ENCODE measurements at places on chromosomes 11 and 22.

DNA sequence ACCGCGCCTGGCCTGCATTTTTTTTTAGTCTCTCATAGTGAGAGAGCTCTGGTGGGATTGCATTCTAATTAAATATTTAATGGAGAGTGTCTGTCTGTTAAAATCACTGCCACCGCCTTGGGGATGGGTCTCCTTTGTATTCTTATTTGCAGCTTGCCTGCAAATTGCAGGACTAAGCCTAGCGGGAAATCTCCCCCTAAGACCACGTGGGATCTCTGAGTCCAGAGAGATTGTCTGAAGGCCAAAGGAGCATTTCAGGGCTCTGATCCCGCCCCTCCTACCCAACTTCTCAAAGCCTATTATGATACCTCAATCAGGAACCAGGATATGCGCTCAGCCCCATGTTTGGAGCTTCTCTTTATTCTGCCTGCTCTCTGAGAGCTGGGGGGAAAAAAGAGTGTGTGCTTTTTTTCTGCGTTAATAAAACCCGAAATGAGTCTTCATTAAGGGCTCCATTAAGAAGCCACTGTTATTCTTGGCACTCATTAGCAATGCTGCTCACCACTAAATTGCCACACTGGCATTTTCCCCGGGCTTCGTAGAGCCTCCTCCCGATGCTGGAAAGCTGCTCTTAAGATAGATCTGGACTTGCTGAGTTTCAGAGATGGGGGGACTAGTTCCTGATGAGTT is 92.9 kb upstream of the THY1 start:
- DNase-seq, result no peak

DNA sequence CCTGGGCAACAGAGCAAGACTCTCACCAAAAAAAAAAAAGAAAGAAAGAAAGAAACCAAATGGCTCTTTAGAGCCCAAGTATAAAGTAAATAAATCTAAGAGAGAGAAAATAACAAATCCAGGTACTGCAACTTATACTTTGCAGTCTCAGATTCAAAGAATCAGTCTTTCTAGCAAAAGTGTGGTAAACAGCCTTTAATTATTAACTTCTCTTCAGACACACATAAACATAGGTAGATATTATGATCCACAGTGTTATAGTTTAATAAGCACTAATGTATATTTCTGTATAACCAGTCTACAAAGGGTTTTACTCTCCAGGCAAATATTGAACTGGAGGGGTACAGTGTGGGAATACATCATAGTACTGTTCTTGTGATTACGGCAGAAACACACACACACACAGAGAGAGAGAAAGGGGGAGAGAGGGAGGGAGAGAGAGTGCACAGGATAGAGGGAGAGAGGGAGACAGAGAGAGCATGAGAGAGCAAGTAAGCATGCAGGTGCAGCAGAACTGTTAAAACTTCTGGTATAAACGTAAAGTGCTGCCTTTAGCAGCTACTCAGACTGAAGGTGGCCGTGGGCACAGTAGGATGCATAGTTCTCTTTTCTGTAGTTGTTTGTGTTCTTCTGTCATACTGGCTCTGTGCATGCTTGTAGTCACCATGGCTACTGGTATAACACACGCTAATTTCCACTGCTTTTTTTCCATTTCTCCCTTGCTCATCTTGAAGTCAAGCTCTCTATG is 32.3 kb downstream of the MTMR2 start:
- no peak for DNase-seq

DNA sequence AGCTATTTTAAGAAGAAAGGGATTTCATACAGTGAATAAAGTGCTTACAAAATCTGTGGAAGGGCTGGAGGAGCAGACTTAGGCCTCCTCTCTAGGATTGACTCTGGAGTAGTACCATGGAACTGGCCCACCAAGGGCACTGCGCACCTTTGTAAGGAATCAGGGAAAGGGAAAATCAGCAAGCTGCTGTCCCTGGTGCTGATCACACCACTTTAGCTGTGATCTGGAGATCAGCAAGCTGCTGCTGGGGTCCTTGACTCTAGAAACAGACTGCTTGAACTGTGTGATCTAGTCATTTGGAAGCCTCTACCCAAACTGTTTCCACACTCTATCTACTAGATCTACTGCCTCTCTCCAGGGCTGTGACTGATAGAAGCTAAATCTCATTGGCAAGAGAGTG is 18.4 kb upstream of the TECTA start:
- no peak for DNase-seq

DNA sequence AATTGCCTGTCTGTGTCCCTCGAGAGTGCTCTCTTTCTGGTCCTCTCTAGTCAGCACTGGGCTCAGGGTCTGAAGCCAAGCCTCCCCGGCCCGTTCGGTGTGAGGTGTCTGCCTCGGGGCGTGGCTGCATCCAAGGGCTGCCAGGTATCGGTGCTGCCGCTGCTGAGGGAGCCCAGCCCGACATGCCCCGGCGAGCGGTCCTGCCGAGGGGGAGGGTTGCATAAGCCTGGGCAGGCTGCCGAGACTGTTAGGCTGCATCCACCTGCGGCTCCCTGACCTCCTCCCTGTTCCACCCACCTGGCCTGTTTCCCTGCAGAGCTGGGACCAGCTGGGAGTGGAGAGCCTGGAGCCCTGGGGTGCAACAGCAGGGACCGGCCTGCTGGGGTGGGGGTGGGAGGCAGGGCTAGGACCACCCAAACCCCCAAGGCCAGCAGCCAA is 6.3 kb downstream of the OVOL1 start:
- DNase-seq, result no peak

DNA sequence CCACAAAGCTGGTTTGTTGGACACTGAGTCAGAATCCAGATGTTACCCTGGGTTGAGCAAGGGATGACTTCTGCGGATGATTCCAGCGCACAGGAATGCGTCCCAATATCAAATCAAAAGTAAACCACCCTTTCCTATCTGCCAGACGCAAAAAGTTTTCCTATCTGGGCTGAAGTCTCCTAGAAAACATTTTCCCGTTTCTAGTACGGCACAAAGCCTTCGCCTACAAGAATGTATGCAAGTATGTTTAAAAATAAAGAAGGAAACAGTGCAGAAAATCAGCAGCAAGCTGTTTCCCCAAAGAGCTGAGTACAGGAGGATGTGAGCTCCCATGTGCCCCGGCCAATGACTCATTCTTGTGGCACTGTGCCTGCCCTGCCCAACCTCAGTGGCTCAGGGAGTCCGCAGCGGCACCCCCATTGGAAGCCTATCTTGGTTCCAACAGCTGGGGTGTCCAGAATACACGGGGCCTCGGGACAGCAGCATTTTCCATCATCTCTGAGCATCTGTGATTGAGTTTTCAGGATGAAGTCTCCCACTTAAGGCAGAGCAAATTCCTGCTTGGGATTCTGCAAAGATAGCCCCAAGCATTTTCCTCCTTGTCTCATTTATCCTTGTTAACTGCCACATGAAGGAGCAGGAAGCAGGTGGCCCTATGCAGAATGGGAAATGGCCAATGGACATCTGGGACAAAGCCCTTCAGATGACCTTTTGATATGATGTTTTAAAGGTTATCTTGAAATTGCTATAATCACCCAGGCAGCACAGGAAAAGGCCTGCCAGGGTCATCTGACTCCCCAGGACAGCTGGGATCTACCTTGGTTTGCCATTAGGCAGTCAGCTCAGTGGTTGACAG is 17.5 kb downstream of the KCNJ5 start:
- DNase-seq, result no peak

DNA sequence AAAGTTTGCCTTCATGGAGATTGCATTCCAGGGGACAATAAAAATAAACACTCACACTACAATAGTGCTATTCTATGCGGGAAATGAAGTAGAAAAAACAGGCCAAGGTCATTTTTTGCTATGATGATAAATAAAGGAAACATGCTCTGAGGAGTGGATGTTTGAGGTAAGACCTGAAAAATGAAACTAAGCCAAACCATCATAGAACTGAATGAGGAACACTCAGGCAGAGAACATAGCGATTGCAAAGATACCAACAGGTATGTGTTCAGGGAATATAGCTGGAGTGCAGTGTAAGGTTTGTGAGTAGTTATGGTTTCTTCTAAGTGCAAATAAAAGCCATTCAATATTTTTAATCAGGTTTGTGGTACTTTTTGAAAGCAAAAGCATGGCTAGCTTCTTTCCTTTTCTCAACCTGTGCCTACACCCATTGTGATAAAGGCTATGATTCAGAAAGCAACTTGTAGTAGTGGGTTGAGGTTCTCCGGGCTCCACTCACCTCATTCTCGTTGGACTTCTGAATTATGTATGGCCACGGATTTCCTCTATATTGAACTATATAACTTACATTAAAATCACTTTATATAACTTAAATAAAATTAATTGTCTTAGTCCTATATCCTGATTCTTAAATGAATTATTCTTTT is 278.2 kb upstream of the CHORDC1 start:
- no peak for DNase-seq

DNA sequence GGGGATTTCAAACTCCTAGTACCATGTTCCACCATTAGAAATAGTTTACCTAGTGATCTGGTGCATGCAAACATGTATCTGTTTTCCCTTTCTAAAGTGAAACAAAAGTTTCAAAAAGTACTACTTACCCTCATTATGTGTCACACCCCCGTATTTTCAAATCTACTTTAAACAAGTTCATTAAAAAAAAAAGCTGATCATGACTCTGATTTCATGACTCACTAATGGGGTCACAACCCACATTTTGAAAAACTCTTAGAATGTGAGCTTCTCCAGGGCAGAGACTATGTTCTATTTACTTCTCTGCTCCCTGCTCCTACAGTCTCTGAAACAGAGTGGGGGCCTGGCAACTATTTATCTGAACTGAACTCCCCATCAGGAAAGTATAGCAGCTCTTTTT is 18.2 kb downstream of the CHRM1 start:
- no peak for DNase-seq

- DNase-seq, result no peak
These were observed 258.8 kb downstream of the MIAT start for GRCh38 chr22:26916236-26916635.

DNA sequence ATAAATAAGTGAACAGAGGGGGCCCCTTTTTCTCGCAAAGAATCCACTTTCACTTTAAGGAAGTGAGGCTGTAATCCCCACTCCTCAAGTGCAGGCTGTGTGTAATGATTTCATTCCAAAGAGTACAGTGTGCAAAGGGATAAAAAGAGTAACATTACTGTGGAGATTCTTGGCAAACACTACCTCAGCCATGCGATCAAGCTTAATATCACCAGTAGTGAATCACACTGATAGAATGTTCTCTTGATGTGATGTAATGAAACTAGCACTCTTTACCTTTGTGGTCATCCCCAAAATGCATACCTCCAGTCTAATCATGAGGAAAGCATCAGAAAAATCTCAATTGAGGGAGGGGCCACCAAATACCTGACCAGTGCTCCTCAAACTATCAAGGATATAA is 246.1 kb upstream of the CHORDC1 start:
- DNase-seq, result no peak

GRCh38 chr11:6333095-6333494 is 12.8 kb upstream of the CAVIN3 start:
- no peak for DNase-seq

DNA sequence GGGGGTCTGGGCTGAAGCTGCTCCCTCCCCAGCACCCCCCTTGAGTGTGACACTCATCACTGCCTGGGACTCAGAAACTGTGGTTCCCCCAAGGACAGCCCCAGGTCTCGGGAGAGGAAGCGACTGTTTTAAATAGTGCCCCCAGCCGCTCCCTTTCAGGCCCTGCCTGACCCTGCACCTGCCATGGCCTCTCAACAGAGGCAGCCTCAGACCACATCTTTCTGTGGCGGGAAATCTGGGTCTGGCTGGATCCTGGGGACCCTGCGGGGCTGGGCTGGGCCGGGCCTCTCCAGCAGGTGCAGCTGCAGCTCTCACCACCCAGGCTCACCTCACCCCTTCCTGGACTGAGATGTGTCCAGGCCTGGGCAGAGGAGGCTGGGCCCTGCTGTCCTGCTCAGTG is 3.7 kb upstream of the IGLL1 start:
- no peak for DNase-seq

DNA sequence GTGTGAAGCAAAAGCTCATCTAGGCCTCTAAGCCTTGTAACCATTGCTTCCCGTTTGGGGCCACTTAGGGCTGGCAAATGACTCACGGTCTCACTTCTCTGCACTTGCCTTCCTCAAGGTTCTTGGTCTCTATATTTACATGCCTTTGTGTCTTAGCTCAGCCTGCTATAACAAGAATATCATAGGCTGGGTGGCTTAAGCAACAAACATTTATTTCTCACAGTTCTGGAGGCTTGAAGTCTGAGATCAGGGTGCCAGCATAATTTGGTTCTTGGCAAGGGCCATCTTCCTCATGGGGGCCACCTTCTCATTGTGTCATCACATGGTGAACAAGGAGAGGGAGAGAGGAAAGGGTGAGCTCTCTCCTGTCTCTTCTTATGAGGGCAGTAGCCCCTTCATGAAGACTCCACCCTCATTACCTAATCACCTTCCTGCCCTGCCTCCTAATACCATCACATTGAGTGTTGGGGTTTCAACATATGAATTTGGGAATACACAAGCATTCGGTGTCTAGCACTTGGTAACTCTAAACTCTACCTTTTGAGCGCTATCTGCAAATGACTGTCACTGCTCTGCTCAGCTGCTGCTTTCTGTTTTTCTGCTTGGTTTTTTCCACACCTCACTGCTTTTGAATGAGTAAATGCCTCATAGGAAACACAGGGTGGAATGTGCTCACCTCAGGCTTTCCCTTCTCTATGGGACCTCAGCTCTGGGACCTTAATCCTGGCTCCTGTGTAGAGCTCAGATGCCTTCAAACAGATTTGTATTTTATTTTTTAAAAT is 16.2 kb upstream of the ME3 start:
- DNase-seq, result no peak

DNA sequence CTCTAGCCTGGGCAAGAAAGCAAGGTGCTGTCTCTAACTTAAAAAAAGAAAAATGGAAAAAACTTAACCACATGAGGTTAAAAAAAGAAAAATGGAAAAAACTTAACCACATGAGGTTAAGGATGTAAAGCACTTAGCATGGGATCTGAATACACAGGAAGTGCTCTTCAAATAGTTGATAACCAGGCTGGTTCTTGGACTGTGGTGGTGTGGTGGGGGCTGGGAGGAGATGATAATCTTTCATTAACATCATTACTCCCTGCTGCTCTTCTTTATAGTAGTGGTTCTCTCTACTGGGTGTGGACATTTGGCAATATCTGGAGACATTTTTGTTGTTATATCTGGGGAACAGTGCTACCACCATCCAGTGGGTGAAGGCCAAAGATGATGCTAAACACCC is 88.4 kb downstream of the TTC17 start:
- no peak for DNase-seq

GRCh38 chr22:17818180-17818579 is 43.9 kb upstream of the BID start:
- DNase-seq, result no peak

DNA sequence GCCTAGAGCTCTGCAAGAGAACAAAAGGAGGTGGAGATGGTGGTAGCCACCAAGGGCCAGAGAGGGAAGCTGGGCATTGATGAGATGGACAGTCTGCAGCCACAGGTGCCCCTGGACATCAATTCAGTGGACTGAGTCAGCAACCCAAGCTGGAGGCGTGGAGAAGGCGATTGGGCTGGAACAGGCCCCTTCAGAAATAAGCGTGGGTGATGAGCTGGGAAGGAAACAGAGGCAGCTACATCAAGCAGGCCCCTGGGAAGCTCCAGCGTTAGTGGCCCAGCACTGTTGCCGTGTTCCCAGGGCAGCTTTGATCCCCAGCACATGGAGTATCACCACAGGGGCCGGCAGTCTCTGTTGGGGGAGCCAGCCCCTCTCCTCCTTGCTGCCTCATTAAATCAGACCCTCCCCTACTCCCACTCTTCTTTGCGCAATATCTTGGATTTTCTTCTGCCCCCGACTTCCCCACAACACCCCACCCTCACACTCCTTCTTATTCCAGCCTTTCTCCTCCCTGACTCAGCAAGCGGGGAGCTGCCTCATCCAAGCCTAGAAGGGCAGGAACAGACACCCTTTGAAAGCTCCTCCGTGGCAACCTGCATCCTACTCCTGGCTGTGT is 31.7 kb upstream of the OAF start:
- DNase-seq, result no peak

Data from stimulated activated CD4-positive, alpha-beta T cell treated with anti-CD3 and anti-CD28 coated beads, Interleukin-1b, Interleukin-23, amount 100 ng/mL, for 1 hour (primary cell).